ENCODE measurements at places on chromosomes 12 and 14.

DNA sequence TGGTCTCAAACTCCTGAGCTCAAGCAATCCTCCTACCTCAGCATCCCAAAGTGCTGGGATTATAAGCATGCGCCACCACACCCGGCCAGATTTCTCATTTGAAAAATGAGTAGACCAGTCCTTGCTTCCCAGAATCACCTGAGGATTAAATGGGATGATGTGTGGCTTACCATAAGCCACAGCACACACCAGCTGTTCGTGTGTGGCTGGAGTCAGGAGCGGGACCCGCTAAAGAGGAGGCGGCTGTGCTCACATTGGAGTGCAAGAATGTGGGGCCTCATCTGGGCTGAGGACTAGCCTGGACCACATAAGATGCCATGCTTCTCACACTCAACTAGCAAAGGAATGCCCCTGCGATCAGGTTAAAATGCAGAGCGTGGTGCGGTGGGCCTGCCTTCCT lies 6.7 kb upstream of the ALDH2 start:
- no peak for DNase-seq

- no peak for DNase-seq
These were observed 50.7 kb upstream of the MAP1LC3B2 start for GRCh38 chr12:116508145-116509121.

DNA sequence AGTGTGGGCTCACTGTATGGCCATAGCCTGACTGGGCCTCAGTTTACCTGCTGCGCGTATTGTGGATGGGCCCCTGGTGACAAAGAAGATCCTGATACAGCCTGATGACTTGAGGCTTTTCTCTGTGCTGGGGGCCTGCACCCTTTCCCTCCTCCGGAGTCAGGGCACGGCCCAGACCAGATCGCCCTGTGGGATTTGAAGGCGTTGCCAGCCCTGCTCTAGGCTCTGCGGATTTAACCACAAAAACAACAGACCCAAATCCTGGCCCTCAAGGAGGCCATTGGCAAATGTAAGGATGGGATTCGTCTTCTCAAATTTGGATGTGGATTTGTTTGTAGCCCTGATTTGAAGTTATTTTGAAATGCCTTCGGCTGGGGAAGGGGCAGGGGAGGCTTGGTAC lies 195.8 kb downstream of the TSPAN9 start:
- DNase-seq: no peak

DNA sequence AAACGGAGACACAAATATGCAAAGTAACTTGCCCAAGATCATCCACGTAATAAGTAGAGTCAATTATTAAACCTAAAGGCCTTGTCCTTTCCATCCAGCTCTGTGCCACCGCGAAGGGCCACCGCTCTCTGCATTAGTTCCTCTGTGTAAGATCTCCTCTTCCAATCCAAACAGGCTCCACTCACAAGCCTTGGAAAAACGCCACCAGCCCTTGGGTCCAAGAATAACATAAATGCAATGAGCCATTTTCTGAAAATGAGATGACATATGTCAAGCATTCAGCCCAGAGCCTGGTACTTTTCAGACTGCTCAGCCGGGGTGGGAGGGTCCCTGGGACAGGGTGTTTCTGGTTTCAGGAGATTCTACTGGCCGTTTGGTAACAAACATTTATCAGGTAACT lies 30.0 kb downstream of the DGLUCY start:
- DNase-seq: no peak

DNA sequence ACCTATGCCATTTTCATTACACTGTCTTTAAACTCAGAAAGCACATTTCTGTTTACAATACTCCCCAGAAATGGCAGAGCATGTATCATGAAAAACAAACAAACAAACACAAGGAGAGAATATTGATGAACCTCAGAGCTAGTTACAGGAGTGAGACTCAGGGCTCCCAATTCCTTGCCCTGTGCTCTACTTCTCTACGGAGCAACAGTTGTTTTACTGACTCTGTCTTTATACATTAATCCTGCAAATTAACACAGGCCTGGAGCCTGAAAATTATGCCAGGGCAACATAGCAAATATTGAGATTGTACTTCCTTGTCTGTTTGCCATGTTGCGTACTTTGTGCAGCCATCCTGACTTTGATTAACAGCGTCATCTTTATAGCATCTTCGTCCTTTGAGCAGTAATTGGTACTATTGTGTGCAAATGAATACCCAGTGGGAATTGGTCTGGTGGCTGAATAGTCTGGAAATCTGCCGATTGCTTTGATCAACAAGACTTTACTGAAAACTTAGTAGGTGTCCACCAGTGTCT lies 15.2 kb upstream of the AKAP6 start:
- DNase-seq: no peak

GRCh38 chr12:47783821-47784819 lies 11.1 kb downstream of the SLC48A1 start:
- DNase-seq: no peak

GRCh38 chr12:122738571-122738970 lies 7.9 kb upstream of the HCAR1 start:
- no peak for DNase-seq

DNA sequence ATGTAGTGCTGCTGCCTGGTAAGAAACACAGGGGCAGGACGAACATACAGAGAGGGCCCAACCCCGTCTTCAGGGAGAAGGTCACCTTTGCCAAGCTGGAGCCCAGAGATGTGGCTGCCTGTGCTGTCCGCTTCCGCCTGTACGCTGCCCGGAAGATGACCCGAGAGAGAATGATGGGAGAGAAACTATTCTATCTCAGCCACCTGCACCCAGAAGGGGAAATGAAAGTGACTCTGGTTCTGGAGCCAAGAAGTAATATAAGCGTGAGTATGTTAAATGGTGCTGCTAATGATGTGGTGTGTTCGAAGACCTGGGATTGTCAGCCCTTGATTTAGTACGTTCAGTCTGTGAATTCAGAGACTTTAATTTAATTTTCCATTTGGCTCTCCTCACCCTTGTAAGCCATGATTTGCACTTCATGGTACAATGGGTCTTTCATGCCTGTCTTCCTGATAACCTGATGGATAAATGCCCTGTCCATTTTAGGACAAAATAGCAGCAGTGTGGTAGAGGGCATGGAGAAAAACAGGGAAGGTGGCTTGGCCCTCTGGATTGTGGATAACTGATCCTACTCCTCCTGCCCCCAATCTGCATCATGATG lies 318.9 kb downstream of the SNAPC1 start:
- no peak for DNase-seq

DNA sequence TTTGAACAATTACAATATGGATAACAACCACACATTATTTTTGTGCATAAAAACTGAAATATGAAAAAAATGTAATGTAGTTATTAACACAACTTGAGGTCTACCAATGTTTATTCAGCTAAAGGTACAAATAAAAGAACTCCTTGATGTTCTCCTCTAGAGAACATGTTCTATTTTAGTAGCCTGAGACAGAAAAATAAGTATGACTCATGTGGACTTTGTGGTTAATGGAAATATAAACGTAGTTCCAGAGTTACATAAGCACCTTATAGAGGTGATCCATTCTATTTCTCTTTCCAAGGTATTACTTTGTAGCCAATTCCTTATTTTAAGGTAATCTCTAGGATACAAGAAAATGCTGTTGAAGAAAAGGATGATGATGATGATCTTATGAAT lies 25.7 kb downstream of the ALKBH1 start:
- no peak for DNase-seq

DNA sequence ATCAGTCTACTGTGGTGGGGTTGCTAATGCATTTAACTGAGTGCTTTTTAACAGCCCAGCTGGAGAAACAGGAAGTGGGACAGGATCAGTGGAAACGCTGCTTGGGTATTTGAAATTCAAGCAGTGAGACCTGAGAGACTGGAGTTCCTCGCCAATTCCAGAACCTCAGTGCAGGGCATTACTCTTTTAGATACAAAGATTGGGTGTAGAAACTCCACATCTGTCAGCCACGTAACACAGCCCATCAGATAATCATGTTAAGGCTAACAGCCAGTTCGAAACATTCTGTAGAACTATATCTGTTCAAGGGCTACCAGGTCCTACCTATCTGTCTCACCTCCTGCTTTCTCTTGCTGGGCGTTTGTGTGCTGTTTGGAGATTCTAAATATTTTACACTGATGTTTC lies 45.5 kb downstream of the RAD52 start:
- DNase-seq: no peak

DNA sequence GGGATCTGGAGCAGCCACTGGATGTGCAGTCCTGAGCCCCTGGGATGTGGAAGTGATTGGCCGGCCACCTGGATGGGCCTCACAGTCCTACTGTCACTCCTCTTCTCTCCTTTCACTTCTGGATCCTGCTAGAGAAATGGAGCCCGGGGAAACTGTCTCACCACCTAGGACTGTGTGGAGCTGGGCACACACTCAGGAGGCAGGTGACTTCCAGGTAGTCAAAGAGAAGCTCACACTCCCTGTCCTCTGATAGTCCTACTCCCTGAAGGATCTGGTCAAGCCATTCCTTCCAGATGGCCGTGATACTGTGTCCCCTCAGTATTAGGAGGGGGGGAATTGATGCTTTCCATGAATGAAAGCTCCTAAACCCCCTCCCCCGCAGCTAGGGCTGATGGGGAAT lies 201.1 kb downstream of the ZFP36L1 start:
- DNase-seq: no peak

DNA sequence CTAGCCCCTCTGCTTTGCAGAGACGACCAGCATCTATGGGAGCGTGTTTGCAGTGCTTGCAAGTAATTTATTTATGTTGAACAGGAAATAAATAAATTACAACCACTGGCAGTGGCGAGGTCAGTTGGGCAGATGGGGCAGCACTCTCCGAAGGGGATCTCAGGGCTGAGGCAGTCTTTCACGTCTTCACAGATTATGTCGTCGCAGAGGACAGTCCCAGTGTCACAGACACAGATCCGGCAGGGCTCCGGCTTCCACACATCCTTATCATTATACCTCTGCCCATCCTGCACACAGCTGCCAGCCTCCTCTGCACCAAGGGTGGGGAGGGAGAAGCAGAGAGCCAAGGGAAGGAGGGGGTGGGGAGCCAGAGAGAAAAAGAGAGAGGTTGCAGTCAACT lies 4.5 kb downstream of the COL2A1 start:
- DNase-seq: no peak

- no peak for DNase-seq
These were observed 70.9 kb downstream of the FERMT2 start for GRCh38 chr14:52879958-52880357.

- no peak for DNase-seq
These were observed 222.5 kb upstream of the GRIP1 start for GRCh38 chr12:66901138-66901932.
